ENCODE measurements at places on chromosomes 3 and 15. TPM values are rescaled to one million over a fixed set of nuclear protein-coding genes. Genes with fewer than 3 reads are reported as not detected.

- no peak for DNase-seq
These were observed 69.1 kb upstream of the SEC13 start for GRCh38 chr3:10389995-10390394.

- DNase-seq = no peak
These were observed 29.0 kb downstream of the ARIH1 start for GRCh38 chr15:72503147-72503546.

- DNase-seq = no peak
These were observed 84.1 kb upstream of the LINGO1 start for GRCh38 chr15:77716632-77717332.

DNA sequence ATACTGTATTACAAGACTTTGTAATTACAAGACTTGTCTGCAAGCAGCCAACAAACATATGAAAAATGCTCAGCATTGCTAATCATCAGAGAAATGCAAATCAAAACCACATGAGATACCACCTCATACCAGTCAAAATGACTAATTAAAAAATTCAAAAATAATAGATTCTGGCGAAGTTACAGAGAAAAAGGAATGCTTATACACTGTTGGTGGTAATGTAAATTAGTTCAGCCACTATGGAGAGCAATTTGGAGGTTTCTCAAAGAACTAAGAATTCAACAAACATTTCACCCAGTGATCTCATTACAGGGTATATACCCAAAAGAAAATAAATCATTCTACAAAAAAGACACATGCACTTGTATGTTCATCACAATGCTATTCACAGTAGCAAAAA is 617.5 kb upstream of the CCDC54 start:
- DNase-seq = no peak

DNA sequence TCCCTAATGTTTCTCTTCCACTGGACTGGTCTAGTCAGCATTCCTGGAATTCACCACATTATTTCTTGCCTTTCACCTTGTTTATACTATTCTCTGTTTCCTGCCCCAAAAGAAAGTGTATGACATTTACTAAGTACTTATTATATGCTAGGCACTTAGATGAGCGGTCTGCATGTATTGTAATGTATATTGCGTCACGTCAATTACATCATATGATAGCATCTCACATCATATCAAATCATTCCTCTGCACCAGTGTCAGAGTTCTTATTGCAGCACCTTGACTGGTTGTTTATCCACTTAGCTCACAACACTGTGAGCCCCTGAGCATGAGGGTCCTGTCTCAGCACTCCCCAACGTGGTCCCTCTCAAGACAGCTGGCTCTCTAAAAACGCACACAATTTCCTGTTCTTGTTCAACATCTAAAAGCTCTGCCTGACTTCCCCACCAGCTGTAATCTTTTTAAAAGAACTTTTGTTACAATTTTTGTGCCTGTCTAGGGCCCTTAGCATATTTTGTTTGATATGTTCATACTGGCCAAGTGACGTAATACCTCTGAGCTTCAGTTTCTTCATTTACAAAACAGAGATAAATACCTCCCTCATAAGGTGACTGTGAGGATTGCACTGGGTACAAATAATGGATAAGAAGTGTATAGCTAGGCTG is 58.8 kb downstream of the ARHGAP31 start:
- no peak for DNase-seq

- DNase-seq = no peak
These were observed 188.7 kb downstream of the IL5RA start for GRCh38 chr3:2921452-2921851.

HHATL gene
- total RNA-seq = 0.73 TPM

NCBP2 gene
- total RNA-seq = 80.9 TPM

ADGRG7 gene
- total RNA-seq = 0.78 TPM

SERPINI1 gene
- total RNA-seq = 2.8 TPM

CPEB1 gene
- 3.7 TPM for total RNA-seq

- DNase-seq = no peak
These were observed 579.9 kb upstream of the ZNF717 start for GRCh38 chr3:76365275-76365674.

MITF gene
- 28.0 TPM for total RNA-seq

DNA sequence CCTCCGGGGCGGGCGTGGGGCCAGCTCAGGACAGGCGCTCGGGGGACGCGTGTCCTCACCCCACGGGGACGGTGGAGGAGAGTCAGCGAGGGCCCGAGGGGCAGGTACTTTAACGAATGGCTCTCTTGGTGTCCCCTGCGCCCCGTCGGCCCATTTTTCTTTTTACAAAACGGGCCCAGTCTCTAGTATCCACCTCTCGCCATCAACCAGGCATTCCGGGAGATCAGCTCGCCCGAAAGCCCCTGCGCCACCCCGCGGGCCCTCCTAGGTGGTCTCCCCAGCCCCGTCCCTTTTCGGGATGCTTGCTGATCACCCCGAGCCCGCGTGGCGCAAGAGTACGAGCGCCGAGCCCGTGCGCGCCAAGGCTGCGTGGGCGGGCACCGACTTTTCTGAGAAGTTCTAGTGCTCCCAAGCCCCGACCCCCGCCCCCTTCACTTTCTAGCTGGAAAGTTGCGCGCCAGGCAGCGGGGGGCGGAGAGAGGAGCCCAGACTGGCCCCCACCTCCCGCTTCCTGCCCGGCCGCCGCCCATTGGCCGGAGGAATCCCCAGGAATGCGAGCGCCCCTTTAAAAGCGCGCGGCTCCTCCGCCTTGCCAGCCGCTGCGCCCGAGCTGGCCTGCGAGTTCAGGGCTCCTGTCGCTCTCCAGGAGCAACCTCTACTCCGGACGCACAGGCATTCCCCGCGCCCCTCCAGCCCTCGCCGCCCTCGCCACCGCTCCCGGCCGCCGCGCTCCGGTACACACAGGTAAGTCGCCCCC is at the start of gene THBS1:
THBS1 (plus strand) TSS at position 595 of the 757 bp plus-strand sequence. CDS start 779 bp downstream, outside the sequence.
- peak; percentile 87 for DNase-seq

- no peak for DNase-seq
These were observed 33.2 kb downstream of the ITGB5 start for GRCh38 chr3:124854009-124854408.

- peak; percentile 18 for DNase-seq
These were observed 102.8 kb downstream of the SNRPN start for GRCh38 chr15:25057574-25057973.

PRSS50 gene
- total RNA-seq = 1.6 TPM

- DNase-seq = peak; percentile 9
These were observed 136.0 kb downstream of the ATP10A start for GRCh38 chr15:25727116-25727515.

DNA sequence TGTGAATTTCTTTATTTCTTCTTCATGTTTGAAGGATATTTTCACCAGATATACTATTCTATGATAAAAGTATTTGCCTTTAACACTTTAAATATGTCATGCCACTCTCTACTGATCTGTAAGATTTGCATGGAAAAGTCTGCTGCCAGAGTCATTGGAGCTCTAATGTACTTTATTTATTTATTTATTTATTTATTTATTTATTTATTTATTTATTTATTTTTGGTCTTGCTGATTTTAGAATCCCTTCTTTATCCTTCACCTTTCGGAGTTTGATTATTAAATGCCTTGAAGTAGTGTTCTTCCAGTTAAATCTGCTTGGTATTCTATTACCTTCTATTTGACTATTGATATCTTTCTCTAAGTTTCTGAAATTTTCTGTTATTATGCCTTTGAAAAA is 1669.6 kb downstream of the OTOL1 start:
- DNase-seq = no peak

DNA sequence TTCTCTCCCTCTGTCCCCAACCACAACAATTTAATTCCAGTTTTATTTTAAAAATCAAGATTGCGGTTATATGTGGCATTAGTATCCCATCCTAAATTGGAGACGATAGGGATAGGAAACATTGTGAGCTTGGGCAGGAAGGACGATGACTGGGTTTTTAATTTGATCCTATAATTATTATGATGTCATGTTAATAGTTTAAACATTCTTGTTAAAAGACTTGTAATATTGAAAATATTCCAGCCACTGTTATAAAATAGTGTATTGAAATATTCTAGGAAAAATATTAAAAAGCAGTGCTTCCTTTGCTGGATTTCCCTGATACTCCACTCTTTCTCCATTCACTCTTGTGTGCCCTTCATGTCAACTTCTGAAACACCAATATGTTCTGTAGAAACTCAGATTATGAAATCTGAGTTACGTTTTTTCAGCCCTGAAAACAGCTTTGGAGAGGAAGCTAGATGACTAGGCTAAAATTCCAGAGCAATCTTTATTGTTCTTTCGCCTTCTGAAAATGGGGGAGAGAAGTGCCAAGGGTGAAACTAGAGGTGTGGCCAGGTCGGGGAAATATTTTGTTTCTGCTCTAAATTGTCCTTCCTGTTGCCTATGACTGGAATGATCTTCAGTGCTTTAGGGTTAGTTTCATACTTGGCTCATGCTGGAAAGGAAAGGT is 46.1 kb upstream of the MAP3K13 start:
- DNase-seq = no peak

- no peak for DNase-seq
These were observed 64.6 kb upstream of the FHIT start for GRCh38 chr3:61315871-61316270.

MEX3B gene
- total RNA-seq = 0.55 TPM

GRCh38 chr3:123272547-123272946 is 70.8 kb downstream of the SEC22A start:
- DNase-seq = no peak

DNA sequence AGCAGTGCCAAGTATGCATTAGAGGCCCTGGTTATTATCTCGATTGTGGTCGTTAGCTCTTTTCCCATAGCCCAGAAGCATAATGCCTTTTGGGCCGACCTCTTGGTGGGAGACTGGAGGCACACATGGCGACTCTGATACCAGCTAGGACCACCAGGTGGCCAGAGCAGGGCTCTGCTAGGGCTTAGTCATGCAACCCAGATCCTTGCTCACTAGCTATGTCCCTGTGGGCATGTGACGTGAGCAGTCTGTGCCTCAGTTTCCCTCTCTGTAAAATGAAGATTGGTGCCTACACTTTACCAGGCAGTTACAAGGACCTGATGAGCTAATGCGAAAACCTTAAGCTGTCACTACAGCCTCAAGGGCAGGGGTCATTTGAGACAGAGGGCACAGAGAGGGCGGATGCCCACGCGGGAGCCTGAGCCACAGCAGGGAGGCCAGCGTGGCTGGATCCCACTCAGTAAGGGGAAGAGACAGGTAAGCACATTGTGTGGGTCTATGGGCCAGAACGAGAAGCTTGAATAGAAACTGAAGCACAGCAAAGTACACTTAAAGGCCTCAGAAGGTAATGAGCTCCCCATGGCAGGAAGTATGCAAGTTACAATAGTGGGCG is 8.8 kb downstream of the KLF15 start:
- DNase-seq = peak; percentile 36

GRCh38 chr3:179852142-179852905 is 184.4 kb downstream of the PEX5L start:
- no peak for DNase-seq

- no peak for DNase-seq
These were observed 80.6 kb upstream of the CHD2 start for GRCh38 chr15:92819278-92820235.

- no peak for DNase-seq
These were observed 64.7 kb upstream of the CCDC39 start for GRCh38 chr3:180743813-180744590.

CCR3 gene
- not detected for total RNA-seq

GRCh38 chr3:18345015-18345367 is 80.1 kb downstream of the SATB1 start:
- DNase-seq = no peak

GRCh38 chr15:60935130-60935529 is 294.0 kb downstream of the RORA start:
- no peak for DNase-seq

DNA sequence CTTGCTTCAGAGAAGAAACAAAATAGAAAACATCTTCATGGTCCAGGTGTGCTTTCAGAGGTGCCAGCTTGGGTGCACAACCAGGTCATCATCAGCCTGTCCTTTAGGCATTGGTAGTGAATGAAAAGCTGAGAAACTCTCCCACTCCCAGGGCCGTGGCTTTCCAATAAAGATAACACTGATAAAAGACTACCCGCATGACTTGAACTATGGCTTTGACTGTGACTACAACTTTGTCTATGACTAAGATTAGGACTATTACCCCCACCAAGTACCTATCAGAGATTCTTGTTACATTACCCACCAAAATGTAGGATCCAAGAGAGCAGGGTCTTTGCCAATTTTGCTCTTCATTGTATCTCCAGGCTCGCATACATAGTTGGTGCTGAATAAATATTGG is 115.2 kb downstream of the EDEM1 start:
- no peak for DNase-seq

DNA sequence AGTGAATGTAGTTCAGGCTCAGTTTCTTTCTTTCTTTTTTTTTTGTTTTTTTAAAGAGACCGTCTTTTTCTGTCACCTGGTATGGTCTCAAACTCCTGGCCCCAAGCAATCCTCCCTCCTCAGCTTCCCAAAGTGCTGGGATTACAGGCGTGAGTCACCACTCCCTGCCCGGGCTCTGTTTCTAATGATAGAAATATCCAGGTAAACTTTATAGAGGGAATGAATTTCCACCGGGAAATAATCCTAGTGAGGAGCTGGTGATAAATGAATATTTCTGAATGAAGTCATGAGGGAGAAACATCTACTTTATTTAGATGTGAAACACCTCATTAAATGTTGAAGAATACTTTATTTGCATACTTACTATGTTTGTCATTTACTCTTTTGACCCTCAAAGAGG is 7.2 kb downstream of the RNF13 start:
- DNase-seq = no peak

GRCh38 chr3:10518506-10519150 is 13.2 kb upstream of the ATP2B2 start:
- no peak for DNase-seq

THSD4 gene
- total RNA-seq = 57.9 TPM

DNA sequence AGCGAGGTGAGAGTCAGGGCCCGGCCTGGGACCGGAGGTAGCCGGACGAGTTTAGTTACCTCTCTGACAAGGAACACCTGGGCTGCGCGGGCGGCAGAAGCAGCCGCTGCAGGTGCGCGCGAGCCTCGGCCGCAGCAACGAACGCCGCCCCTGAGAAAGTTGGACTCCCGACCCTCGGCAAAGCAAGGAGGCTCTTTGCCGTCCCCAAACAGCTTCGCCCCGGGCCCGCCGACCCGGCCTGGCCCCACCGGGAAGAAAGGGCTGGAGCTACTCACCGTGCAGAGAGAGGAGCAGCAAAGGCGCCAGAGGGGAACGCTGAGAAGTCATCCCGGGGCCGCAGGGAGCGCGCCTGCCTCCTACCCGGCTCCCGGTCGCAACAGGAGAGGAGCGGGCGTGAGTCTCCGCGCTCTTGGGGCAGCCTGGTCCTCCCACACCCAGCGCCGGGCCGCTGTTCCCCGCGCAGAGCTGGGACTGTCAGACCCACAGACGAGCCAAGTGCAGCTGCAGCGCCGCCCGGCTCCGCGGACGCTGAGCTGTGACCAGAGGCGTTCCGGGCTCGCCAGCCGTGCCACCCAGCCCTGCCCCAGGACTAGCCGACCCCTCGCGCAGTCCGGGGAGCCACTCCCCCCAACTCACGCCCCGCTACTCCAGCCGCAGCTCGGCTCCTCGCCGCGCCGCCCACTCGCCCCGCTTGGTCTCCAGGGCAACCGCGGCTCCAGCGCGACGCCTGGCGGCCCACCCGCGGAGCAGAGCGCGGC is at the start of gene IGSF11:
IGSF11 (minus strand) TSS at position 591 of the 758 bp plus-strand sequence; CDS start at position 327, 264 bp downstream.
- DNase-seq = peak; percentile 55

IGSF11 gene
- total RNA-seq = 2.0 TPM

Data from ureter (tissue), 1 donor.